DMS 273 treated with DMSO at 0.1 percent for 48 hours (cell line): ENCODE measurements at places on chromosomes 5 and 9.

DNA sequence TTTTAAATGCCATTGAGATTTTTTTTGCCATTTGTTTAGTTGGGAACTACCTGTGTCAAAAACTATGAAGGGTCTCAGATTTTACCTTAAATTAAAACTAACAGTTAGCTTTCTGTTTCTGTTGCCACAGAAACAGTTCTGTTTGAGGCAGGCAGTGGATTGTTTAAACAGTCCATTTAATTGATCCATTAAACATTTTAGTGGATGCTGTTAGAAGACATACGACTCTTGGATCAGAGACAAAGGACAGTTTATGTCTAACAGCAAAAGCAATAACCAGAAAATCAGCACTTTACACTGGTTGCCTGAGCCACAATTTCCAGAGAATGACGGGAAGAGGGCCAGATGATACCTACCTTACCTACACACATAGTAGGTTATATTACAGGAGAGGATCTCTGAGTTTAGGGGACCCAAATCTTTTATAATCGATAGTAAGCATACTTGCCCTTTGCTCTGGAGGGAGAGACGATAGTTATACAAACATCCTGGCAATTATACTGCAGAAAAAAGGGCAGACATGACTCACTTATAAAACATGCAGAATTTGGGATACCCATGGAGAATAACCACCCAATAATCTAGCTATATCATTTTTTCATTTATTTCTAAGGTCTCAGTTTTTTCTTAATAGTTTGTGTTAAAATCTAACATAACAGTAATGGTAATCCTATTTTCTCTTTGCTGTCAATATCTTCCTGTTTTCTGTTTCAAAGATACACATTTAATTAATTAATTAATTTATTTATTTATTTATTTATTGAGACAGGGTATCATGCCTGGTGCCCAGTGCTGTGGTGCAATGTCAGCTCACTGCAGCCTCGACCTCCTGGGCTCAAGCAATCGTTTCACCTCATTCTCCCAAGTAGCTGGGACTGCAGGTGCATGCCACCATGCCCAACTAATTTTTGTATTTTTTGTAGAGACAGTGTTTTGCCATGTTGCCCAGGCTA, 136.7 kb upstream of the TNFAIP8 start:
- no peak for DNase-seq

GRCh38 chr9:104833696-104834095, 69.8 kb downstream of the NIPSNAP3B start:
- no peak for DNase-seq

DNA sequence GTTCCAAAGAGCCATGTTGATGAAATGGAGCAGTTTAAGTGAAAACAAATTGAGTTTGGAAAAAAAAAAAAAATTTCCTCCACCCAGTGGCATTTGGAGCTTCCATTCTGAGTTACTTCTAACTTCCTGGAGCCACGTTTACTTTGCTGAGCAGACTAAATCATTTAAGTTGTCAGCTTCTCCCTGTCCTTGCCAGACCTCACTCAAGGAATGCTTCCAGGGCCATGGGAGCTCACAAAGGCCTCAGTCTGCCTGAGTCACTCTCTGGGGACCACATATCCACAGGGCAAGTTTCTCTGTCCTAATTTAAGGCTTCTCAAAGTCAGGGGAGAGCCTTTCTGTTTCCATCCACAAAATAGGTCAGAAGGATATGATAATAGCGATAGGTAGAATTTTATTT, 210.3 kb upstream of the TNC start:
- no peak for DNase-seq

GRCh38 chr9:19969721-19970120, 180.9 kb upstream of the SLC24A2 start:
- DNase-seq = no peak

DNA sequence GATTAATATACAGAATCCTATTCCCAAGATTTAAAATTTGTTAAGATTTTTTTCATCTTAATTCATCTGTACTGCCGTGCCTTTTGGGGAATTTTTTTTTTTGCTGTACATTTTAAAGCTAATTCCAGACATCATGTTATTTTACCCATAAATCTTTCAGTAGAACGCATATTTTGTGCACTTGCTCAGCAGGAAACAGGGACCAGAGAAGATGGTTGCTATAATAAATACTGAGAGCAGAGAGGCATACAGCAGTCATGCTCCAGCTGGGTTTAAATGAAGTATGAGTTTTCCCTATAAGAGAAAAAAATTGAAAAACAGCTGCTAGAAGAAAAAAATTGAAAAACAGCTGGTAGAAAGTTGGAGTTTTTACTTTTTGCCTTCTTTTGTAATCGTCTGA, 196.9 kb upstream of the PUM3 start:
- no peak for DNase-seq

DNA sequence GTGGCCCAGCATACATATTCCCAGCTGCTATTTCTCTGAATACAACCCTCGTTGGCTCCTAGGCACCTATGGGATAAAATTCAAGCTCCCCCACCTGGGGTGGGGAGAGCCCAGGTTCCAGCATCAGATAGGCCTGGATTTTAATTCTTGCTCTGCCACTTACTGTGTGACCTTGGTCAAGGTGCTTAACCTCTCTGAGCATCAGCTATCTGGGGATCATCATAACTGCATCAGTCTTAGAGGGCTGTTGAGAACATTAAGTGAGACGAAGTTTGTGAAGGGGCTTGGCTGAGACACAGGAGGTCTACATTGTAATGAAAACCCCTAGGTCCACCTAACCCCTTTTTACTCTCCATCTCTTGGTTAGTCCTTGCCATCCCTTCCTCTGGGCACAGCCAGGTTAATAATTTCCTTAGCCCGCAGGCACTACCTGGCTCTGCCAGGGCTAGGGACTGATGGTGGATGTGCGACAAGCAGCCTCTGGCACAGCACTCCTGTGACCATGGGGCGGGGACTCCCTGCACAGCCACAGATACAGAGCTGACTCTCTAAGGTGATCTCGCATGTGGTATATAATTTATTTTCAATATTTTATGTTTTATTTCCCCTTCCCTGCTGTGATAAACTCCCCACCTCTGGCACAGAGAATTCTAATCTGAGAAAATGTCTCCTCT, 68.7 kb downstream of the CRB2 start:
- no peak for DNase-seq

- DNase-seq = no peak
Observed at GRCh38 chr5:57037355-57037754, 85.4 kb upstream of the MIER3 start.

DNA sequence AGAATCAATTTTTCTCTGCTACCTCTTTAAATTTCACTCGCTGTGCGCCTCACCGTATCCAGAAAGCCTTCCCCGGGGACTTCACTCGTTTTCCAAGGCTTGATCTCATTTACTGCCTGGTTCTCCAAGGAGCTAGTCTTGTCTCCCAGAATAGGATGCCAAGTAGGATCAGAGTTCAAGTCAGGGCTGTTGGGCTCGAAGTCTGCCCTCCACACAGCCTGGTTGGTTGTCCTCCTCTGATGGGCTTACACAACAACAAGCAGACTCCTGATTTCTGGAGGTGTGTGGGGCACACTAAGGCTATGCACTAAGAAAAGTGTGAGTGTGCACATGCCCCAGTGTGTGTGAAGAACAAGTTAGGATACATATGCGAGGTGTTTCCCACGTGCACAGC, 14.0 kb upstream of the TNIP1 start:
- no peak for DNase-seq
